A172 (cell line): ENCODE measurements at places on chromosomes 1 and 21. TPM values are rescaled to one million over a fixed set of nuclear protein-coding genes. Genes with fewer than 3 reads are reported as not detected.

GRCh38 chr1:76477156-76477555 is 390.1 kb upstream of the ST6GALNAC5 start:
- DNase-seq, result no peak

Gene SLC30A10
- not detected in 2 replicates for total RNA-seq

Gene CYP4A11
- total RNA-seq, result not detected in 2 replicates

Gene NEGR1
- total RNA-seq, result 0.03 TPM in 1 of 2 replicates, not detected in the other

Gene B3GALNT2
- total RNA-seq, result 32.0 and 56.6 TPM in 2 replicates
